HAP-1 (cell line): ENCODE measurements at places on chromosomes 12 and 14.

GRCh38 chr12:99453836-99454538 is 193.6 kb upstream of the GARIN6 start:
- DNase-seq: no peak

DNA sequence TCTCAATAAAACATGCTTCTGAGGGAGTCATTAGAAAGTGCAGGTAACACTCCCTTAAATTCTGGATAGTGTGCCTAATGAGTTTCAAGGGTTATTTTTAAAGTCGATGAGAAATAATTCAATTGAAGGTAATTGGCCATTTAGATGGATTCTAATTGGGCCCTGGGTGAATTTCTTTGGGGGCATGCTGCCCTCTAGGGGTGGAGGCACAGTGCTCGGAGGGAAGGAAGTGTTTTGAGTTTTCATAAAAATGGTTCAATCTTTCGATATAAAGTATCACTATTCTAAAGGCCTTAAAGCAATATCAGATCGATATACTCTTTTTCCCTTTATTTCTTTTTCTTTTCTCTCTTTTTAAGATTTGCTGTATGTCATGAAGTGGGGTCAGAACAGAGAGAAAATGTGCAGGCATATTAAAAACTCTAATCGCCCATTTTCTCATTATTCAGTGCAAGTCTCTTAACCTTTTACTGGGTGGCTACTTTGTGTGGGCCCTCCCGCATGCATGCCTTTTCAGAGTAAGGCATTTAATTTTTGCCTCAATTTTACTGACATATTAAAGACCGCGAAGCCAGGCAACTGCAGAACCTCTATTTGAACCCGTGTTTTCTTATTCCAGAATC is 25.5 kb downstream of the NKX2-8 start:
- DNase-seq: peak; percentile 71

GRCh38 chr12:22416801-22417200 is 82.3 kb upstream of the ST8SIA1 start:
- no peak for DNase-seq

DNA sequence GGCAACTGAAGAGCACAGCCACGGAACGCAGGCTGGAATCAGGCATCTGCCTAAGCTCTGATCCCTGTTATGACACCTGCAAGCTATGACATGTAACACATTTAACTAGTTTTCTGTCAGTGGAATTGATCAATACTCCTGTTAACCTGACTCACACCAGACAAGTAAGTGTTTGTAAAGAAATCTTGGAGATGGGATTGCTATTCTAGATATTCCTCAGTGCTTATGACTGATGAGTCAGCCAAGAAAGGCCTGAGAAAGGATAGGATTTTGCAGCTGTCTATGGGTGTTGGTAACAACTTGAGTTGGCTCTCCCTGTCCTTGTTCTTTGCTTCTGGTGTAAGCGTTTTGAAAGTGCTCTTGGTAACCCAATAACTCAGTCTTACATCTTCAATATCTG is 110.5 kb downstream of the GPR135 start:
- DNase-seq: no peak

DNA sequence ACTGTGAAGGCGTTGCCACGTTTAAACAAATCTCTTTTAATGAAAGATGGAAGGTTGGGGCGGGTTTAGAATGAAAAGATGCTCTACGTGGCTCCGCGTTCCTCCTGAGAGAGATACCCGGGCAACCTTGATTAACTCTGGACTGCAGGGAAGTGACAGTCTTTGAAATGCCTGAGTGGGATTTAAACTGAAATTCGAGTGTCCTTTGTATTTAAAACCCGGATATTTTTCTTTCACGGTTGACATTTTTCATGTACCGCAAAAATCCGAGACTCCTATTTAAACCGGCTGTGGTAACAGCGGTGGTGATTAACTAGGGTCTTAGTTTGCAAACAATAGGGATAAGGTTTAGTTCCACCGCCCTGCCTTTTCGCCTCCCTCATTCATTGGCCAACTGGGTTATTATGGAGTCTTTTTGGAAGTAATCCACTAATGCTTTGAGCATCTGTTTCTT is 707 bp downstream of the G2E3 start:
- DNase-seq: peak; percentile 65

GRCh38 chr14:90758959-90759358 is 57.3 kb downstream of the TTC7B start:
- DNase-seq: no peak

DNA sequence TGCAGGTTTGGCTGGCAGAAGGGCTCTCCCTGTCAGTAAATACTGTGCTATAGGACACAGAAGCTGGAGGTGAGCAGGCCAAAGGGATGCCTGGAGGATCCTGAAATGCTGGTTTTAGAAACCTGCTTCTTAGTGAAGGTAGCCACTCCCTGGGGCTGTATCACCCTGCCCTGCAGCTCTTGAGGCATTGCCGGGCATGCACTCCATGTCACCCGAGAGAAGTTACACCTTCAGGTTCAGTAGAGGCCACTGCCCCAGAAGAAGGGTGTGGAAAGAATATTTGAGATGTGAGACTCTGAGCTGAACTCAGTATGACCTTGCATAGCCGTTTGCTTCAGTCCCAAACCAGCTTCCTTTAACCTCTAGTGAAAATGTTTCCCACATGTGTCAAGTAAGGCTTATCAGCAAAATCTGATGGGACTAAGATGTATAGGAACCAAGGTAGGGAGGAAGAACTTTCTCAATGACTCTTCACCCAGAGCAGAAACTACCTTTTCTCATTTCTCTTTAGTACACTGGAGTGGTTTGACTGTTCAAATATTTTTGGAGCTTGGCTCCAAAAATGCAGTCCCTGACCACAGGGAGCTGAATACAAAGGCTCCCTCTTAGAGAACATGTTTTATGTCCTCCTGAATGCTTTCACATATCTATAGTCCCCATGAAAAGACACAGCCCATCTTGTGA is 164.5 kb upstream of the DYRK2 start:
- DNase-seq: no peak

GRCh38 chr12:54958048-54958658 is 26.4 kb downstream of the TESPA1 start:
- peak; percentile 59 for DNase-seq

DNA sequence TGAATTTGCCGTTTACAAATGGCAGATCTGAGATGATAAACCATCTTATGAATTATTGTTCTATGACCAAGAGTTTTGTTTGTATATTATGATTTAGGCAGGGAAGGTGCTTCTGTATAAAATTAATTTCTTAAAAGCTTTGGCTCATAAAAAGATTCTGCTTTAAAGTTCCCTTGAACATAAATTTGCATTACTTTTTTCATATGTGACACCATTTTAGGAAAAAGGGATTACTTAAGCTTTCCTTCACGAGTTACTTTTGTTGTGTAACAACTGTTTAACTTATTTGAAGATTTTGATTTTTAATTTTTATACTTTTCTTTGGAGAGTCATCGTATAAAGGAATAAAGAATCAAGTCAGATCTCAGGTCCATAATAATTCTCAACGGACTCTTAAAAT is 3.3 kb downstream of the ETNK1 start:
- no peak for DNase-seq

DNA sequence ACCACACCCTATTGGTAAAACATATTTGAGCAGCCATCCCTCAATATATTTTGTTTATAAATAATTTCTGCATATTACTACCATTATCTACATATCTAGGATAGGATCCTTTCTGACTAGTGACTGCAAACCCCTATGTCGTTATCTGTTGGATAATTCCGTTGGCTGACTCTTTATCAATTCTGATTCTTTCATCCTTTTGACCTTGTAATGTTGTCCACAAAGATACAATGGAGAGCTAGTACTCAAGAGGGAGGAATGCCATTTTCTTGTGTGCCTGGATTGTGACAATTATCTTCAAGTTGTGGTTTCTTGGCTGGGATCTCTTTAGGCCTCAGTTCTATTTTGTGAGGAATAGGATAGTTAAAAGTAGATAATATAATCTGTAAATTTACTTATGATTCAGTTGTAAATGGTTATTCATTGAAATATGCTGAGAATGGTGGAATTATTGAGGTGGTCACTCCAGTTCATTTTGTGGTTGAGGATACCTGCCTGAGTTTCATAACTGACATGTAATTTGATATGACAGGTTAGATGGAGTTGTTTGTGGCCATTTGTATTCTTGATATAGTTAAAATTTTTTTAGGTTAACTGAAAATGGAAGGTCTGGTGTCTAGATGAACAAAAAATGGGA is 10.1 kb downstream of the CHST11 start:
- no peak for DNase-seq

DNA sequence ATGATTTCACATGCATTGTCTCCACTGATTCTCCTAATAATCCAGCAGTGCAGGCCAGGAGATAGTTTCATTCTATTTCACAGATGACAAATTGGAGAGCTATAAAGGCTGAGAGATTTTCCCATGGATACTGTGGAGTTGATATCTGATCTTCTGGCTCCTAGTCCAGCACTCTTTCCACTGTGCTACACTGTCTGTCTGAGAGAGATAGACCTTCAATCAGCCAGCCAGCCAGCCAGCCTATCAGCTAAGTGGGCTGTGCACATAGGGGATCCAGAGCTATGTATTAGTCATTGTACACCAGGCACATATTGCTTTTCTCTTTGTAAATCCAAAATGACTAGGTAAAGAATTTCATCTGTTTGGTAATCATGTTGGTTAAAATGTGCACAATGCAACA is 91.8 kb upstream of the ATP2B1 start:
- no peak for DNase-seq

GRCh38 chr14:59267046-59267445 is 78.6 kb downstream of the DAAM1 start:
- DNase-seq: no peak

GRCh38 chr12:122064780-122065588 is 13.6 kb upstream of the MLXIP start:
- peak; percentile 76 for DNase-seq

GRCh38 chr12:78406828-78407227 is 457.7 kb upstream of the SYT1 start:
- no peak for DNase-seq

GRCh38 chr12:21884936-21885335 is 56.3 kb downstream of the ABCC9 start:
- DNase-seq: no peak

DNA sequence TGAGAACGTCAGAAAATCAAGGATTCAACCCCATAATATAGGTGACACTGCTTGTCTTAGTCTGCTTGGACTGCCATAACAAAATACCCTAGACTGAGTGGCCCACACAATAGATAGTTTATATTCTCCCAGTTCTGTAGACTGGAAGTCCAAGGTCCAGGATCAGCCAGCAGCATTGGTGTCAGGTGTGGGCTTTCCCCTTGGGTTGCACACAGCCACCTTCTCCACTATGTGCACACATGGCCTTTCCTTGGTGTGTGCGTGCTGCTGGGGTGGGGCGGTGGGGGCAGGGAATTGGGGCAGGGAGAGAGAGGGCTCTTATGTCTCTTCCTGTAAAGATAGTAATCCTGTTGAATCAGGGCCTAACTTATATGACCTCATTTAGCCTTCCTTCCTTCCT is 106.4 kb downstream of the SLC25A47 start:
- DNase-seq: no peak

GRCh38 chr12:113497693-113498092 is 26.0 kb upstream of the LHX5 start:
- DNase-seq: no peak

GRCh38 chr12:22797701-22798100 is 172.7 kb downstream of the ETNK1 start:
- DNase-seq: no peak

- DNase-seq: no peak
Measured at GRCh38 chr12:70508178-70508577, 129.1 kb downstream of the PTPRB start.

GRCh38 chr12:31236998-31237637 is 88.8 kb downstream of the SINHCAF start:
- no peak for DNase-seq

DNA sequence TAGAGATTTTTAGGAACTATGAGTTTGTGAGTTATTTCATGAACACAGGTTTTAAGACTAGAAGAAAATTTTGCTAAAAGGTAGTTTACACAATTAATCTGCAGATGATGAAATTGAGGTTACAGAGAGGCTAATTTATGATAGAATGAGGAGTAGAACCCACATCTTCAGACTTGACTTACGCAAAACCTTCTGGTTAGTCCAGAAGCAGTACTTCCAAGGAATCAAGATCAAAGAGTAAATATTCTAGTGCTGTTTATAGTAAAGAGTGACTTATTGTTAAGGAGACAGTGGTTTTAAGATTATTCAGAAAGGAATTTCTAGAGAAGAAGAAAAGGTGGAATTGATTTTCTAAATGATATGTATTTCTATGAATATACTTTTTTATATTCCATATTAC is 10.6 kb upstream of the KITLG start:
- DNase-seq: no peak

- peak; percentile 75 for DNase-seq
Measured at GRCh38 chr12:13211859-13212664, 15.5 kb downstream of the EMP1 start.

DNA sequence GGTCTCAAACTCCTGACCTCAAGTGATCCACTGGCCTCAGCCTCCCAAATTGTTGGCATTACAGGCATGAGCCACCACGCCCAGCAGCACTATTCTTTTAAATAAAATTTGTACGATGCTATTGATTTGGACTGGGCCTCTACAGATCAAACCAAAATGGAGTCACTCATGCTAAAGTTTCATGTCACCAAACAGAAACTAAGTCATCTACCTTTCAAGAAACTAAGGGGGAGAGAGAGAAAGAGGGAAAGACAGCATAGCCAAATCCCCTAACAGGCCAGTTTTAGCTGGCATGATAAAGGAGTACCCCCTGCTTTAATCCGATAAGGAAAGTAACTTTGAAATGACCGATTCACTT is 23.1 kb upstream of the STK38L start:
- DNase-seq: no peak

GRCh38 chr12:12881151-12881909 is 10.0 kb upstream of the GPRC5A start:
- no peak for DNase-seq

- no peak for DNase-seq
Measured at GRCh38 chr12:91191513-91192111, 9.0 kb upstream of the DCN start.

GRCh38 chr14:31173120-31173837 is 34.3 kb downstream of the HECTD1 start:
- DNase-seq: no peak

- DNase-seq: no peak
Measured at GRCh38 chr12:3105690-3106479, 28.7 kb downstream of the TSPAN9 start.

DNA sequence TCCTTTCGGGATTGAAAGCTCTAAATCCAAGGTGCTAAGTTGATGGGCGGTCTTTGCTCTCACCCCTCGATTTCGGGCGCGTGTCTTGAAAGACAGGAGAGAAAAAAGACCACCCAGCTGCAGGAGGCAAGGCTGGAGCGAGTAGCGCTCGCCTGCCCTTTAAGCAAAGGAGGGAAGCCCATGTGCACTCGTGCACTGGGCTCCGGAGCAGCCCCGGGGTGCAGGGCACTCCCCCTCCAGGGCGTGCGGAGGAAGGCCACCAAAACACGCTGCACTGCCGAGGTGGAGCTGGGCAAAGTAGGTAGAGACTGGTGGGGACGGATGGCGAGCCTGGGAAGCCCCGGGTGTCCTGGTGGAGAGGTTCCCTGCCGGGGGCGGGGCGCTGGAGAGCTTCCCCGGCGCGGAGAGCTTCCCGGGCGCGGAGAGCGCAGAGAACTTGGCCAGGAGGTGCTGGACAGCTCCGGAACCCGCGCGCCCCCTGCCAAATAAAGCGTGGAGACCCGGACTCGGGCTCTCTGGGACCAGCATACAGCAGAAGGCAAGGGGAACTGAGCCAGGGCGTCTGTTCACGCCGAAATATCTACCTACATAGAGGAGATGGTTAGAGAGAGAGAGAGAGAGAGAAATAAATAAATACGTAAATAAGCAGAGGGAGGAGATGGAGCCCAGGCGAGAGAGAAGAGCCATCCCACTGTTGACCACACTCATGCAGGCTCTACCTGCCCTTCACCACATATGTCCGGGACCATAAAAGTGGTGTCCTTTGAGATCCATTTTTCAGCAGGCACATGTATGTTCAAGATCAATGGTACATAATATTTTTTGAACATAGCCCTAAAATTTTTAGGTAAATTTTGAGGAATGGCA is 662 bp upstream of the NELL2 start:
- peak; percentile 82 for DNase-seq
